Right renal pelvis (tissue), 4 donors: ENCODE measurements at places on chromosomes 6 and 20.

DNA sequence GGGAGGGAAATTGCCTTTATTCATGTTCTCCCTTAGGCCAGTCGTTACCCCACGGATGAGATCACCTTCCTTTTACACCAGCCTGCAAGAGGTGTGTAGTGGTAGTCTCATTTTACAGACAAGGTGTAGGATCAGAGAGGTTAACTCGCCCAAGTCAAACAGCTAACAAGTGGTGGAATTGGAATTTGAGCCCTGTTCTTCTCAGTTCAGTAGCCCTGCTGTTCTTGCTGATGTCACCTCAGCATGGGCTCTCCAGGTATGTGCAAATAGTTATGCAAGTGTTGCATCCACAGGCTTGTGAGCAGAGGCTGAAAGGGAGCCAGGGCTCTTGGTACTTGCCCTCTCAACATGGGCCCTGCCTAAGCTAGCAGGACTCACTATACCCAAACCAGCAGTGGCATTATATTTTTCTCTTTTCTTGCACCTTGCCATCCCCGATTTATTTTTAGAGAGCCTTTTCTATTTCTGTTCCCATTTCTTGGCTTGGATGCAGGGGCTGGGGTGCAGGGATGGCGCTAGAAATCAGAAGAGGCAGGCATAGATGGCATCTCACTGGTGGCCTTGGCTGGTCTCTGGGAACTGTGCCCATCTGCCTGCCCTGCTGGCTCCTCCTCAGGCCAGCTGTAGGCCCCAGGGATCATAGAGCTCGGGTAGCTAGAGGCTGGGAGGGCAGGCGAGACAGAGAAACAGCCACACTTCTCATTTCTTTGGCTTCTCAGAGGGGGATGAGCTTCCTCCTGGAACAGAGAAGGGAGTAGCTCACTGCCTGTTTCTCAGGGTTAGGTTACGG, 18.2 kb downstream of the PPARD start:
- DNase-seq = no peak

DNA sequence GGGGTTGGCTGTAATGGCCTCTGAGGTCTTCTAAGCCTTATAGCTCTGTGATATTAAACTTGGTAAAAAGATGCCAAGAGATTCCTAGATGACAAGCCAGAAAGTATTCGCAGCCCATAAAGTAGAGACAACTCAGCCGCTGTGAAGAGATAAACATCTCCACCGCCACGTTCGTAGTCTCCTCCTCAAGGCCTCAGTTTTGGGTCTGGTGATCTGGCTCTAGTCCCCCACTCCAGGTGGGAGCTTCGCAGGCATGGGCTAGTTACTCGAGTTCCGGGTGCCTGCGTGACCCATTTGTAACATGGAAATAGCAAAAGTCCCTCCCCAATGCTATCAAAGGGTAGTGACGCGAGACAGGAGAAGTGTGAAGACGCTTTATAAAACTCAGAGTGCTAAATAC, 28.3 kb upstream of the AFDN start:
- DNase-seq = no peak

DNA sequence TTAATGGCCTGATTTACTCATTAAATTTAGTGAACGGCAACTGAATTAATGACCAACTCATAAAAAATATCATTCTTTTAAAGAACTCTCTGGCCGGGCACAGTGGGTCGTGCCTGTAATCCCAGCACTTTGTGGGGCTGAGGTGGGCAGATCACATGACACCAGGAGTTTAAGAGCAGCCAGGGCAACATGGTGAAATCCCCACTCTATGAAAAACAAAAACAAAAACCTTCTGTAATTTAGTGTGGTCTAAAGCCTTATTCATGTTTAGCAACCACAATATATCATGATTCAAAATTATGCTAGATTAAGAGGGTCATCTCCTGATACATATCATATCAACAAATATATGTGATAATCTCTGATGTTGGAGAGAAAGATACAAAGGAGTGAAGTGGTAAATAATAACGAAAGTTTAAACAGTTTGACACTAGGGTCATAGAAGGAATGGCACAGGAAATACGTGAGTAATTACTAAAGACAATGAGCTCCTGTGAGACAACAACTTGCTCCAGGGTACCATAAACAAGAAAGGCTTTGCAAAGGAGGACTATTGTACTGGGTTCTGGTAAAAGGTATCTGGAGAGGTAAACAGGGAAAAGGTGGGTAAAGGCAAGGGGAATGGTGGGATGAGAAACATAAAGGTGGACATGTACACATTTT, 5.7 kb downstream of the ELOVL4 start:
- DNase-seq = no peak

DNA sequence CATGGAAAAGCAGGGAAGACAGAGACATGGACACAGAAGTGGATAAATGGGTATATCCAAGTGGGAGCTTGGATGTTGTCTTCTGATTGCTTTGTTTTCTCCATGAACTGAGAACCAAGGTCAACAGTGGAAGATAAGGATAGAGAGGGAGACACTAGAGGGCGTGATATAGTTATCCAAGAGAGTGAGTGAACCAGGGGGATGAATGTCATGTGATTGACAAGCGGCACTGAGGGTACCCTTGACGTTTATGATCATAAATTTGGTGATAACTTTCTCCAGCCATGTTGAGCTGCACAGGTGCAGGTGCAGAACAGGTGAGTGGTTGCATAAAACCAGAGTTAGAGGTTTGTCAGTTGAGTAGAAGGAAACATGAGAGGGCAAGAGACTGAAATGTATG, 20.7 kb downstream of the EBF4 start:
- no peak for DNase-seq

DNA sequence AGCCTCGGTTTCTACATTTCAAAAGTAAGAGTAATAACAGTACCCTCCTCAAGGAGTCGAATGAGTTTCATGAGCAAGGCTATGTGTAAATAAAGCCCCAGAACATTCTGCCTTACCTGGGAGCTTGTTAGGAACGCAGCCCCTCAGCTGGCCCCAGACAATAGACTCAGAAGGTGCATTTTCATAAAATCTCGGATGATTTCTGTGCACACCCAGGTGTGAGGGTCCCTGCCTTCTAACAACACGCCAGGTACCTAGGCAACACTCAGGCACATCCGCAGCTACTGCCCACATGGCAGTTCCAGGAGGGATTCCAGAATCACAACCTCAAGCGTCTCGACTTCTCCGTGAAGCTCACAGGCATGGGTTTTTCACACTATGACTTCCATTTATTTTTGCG, 226.5 kb upstream of the CDH4 start:
- DNase-seq = no peak

- DNase-seq = no peak
These were observed 7.0 kb downstream of the CEP250 start for GRCh38 chr20:35462351-35462750.

- DNase-seq = no peak
These were observed 771.4 kb upstream of the DEFB115 start for GRCh38 chr20:30486103-30486478.

DNA sequence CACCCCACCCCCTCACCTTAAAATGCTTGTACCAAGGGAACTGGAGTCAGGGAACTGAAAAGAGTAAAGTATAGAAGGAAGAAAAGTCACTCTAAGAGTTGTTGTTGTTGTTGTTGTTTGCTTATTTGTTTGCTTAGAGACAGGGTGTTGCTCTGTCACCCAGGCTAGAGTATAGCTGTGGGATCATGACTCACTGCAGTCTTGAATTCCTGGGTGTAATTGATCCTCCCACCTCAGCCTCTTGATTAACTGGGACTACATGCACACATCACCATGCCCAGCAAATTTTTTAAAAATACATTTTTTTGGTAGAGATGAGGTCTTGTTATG, 681.6 kb upstream of the GJE1 start:
- no peak for DNase-seq

GRCh38 chr6:45297320-45297719, 30.8 kb upstream of the RUNX2 start:
- no peak for DNase-seq

GRCh38 chr20:2331901-2332565, 36.2 kb downstream of the TGM3 start:
- no peak for DNase-seq

GRCh38 chr20:53003420-53004154, 31.4 kb downstream of the TSHZ2 start:
- peak; percentile 43 for DNase-seq

GRCh38 chr20:50610212-50610718, 81.1 kb downstream of the RIPOR3 start:
- DNase-seq = no peak

DNA sequence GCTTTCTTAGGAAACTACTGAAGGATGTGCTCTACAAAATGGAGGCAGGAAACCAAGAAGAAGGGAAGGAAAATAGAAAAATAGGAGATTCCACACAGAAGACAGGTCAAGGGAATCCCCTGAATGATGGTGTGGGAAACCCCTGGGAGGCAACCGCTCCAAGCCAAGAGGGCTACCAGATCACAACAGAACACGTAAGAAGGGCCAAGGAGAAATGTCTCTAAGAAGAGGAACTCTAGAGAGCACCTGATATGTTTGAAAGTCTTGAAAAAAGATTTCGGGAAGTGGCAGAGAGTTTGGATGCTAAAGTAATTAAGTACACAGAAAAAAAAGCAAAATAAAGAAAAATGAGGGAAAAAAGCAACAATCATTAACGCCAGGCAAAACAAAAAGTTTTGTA, 7.1 kb downstream of the KIF13A start:
- DNase-seq = no peak

GRCh38 chr6:73064266-73064665, 161.0 kb downstream of the KHDC1L start:
- DNase-seq = no peak

GRCh38 chr20:60034231-60035110, 76.2 kb downstream of the CDH26 start:
- DNase-seq = no peak

GRCh38 chr6:135314543-135314942, 133.4 kb downstream of the MYB start:
- DNase-seq = no peak

- no peak for DNase-seq
These were observed 168.0 kb downstream of the KIF16B start for GRCh38 chr20:16405254-16405653.

- peak; percentile 87 for DNase-seq
These were observed at the start of gene C6orf118 for GRCh38 chr6:165308926-165309731. Gene C6orf118, minus strand, starts transcription at chr6:165309605. Its CDS starts 19 bp downstream, at chr6:165309586.

DNA sequence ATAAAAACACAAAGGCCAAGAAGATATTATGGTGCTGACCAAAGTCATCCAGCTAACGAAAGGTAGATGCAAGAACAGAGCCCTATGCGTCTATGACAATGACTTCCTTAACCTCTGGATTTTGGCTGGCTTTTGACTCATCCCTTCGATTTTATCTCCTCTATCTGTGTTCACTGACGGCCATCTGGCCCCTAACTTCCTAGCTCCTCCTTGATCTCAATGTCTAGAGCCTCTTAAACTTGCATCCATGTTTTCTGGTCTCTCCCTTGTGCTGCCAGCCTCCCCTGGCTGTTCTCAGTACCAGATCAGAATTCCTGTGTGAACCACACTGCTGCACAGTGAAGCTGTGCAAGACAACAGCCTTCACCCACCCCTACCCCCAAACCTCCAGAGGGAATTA, 452.9 kb downstream of the UTRN start:
- no peak for DNase-seq

DNA sequence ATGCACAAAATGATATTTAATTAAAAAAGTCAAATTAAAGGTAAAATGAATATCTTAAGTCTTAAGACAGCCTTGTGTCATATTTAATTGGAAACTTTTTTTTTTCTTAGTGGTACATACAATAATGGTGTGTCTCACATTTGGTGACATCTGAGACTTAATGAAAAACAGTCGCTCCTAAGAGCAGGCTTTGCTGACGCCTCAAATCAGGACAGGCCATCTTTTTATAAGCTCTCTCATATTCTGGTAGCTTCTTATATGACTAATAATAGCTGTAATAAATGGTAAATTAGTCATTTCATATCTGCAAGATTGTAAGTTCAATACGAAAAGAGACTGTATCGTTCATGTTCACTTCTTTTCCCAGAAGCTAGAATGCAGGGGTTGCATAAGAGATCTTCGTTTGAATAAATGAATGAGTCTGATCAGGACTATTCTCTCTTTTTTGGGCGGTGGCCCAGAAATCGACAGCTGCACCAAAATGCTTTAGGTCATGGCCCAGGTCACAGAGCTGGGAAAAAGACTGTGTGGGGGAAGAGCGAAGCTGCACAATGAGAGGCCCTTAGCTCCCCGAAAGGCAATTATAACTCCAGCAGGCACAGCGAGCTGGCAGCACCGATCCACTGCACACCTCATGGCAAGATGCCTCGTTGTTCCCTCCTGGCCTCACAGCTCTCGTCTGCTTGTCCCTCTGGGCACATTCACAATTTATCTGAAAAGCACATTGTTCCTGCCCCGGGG, 69.4 kb downstream of the NRN1 start:
- DNase-seq = no peak

- DNase-seq = no peak
These were observed 20.8 kb upstream of the RPS6KA2 start for GRCh38 chr6:166647896-166648295.

DNA sequence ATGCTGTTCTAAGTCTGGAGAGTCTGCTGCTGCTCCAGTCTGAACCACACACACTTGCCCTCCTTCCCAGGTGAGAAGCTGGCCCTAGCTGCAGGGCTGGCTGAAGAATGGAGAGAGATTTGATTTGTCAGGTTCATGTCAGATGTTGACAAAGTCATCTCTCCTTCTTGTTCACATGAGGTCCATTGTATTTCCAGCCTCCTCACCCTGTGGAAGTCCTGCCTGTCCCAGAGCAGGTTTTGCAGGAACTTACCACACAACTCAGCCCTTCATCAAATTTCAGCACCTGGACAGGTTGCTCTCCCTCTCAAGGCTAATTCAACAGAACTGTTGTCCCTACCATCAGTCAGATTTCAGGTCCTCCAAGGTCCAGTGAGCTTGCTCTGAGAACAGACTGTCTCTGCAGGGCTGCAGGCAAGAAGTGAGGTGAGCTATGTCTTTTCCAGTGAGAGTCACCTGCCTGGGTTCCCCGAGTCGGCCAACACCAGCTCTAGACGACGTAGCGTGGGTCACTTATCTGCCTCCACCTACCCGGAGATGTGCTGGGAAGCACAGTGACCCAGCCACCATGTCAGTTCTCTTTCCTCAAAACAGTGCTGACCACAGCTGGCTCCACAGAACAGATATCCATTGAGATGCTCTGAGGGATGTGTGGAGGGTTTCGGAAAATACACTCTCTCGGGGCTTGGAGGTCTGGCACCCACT, 58.0 kb upstream of the CD93 start:
- DNase-seq = no peak

- no peak for DNase-seq
These were observed 729.2 kb downstream of the DHX35 start for GRCh38 chr20:39691151-39691862.

DNA sequence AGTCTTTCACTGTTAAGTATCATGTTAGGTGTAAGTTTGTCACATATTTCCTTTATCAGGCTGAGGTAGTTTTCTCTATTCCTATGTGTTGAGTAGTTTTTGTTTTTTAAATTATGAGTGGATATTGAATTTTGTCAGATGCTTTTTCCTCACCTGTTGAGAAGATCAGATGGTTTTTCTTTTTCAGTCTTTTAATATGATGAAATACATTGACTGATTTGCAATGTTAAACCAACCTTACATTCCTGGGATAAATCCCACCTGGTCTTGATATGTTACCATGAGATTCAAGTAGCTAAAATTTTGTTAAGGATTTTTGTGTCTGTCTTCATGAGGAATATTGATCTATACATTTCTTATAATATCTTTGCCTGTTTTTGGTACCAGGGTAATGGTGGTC, 52.1 kb downstream of the FOXO3 start:
- no peak for DNase-seq

GRCh38 chr20:49572857-49573256, 4.9 kb upstream of the PTGIS start:
- DNase-seq = no peak
